ENCODE measurements at places on chromosomes 2 and 18.

GRCh38 chr18:11167778-11168177 is 18.4 kb upstream of the PIEZO2 start:
- peak; percentile 96 for DNase-seq

DNA sequence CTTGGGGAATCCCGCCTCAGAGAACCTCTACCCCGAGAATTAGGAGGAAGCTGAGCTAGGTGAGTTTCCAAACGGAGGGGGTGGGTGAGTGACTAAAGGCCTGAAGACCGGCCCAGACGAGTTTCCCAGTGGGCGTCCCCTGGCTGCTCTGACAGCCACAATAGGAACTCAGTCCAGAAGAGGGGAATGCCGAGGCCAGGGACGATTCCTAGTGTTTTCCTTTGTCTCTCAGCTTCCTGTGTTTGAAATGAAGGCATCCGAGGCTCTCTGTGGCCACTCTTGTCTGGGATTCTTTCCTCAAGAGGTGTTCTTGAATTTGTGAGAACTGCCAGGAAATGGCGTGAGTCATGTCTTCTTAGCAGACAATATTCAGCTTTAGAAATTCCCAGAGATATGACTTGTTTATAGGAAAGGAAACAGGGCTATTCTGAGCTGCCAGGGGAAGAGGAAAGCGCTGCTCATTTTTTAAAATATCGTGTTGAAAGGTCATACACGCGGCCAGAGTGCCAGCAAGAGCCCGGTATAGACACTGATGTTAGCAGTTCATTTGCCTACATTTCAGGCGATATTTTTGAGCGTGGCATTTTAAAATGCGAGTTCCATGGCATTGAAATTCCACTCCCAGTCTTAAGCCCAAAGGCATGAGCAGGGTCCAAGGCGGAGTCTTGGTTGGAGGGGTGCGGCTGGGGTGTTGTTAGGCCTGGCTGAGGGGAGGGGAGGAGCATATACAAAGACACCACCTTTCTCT is 169.1 kb upstream of the KLF7 start:
- peak; percentile 99 for DNase-seq

DNA sequence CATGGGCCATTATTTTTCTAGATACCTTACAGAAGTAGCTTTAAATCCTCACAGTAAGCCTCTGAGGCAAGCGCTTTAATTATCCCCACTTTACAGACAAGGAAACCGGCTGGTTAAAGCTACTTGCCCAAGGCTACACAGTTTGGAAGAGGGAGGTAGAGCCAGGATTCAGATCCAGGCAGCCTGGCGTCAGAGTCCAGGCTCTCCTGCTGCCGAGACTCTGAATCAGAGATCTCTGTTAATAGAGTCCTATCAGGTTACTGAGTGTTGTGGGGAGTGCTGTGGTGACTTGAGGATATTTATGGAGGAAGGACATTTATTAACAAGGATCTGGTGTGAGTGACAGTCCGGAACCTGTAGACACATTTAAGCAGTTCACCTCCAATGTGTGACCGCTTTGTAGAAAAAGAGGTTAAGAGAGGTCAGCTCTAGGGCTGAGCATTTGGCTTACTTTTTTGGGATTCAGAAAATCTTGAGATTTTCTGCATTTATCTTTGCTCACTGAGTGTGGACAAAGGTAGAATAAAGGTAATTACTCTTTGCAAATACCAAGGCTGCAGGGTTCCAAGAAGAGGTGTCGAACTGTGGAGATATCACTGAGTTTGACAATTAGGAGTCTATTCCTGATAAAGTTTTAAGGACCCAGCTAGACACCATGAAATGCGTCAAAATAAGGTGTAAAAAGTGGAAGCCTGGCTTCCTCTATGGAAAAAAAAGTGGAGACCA is 1.6 kb upstream of the CEP192 start:
- DNase-seq, result no peak

DNA sequence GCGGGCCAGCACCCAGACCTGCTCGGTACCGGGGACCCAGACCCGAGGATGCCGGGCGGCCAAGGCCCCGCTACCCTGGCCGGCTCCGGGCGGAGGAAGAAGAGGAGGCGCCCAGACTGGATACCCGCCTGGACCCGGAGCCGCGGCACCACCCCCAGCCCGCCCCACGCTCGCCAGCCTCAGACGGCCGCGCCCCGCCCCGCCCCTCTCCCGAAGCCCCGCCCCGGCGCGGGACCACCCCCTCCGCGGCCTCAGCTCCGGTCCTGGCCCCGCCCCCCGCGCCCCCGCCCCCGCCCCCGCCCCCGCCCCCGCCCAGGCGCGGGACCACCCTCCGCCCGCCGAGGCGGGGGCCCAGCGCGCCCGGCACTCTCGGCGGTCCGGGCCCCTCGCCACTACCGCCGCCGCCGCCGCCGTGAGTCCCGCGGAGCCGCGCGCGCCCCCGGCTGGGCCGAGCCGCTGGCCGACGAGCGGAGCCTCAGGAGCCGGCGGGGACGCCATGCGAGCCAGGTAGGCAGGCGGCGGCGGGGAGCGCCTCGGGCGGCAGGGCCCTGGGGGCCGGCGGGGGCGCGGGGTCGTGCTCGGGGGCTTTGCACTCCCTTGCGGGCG is at the start of gene SH3BP4:
TSS of gene SH3BP4 (plus strand) at position 354 of the 606 bp plus-strand sequence. CDS start 82,986 bp downstream, outside the sequence.
- peak; percentile 61 for DNase-seq

DNA sequence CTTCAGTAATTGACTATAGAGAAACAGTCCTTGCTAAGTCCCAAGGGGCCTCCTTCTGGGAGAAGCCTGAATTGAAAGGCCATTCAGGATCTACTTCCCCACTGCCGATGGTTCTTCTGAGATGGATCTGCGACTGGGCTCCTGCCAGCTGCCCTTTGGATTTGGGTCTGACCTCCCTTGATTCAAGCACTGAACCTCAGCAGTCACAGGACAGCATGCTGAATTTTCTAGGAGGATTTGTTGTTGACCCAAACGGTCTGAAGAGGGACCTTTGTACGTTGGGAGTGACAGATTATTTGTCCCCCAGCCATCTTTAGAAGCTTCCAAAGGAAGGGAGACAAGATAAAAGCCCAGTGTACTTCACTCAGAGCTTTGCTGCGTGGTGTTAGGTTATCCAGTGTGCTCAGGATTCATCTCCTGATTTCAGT is 67.1 kb downstream of the NXPH2 start:
- no peak for DNase-seq

DNA sequence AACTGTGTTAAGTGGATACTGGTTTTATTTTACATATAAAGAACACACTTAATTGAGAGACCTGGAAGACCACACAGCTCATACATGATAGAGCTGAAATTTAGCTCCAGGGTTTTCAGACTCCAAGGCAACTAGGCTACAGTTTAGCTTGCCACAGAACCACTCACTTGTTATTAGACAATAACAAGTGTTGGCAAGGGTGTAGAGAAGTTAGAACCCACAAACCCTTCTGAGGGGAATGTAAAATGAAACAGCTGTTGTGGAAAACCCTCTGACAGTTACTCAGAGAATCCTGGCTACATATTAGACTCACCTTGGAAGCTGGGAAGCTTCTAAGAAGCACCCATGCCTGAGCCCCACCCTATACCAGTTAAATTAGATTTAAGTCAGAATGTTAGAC is 75.3 kb downstream of the MAP3K20 start:
- no peak for DNase-seq

All from amniotic epithelial cell (primary cell).